WERI-Rb-1 (cell line): ENCODE measurements at places on chromosomes 2 and 18.
A peak's percentile ranks its signal among the peaks of the same experiment; 100 is the strongest.

DNA sequence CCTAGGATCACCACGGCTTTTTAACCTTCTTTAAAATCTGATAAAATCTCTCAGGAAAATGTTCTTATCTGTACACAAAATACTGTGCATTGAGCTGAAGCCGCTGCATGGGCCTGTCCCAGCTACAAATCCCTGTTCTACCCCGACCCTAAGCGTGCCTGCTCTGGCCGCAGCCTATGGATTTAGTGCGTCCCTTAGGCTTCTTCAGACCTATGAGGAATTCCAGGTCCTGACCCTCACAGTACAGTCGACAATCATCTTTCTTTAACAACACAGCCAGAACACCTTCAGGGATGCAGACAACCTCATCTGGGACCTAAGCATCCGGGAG lies 477 bp upstream of the WDCP start:
- DNase-seq: no peak

DNA sequence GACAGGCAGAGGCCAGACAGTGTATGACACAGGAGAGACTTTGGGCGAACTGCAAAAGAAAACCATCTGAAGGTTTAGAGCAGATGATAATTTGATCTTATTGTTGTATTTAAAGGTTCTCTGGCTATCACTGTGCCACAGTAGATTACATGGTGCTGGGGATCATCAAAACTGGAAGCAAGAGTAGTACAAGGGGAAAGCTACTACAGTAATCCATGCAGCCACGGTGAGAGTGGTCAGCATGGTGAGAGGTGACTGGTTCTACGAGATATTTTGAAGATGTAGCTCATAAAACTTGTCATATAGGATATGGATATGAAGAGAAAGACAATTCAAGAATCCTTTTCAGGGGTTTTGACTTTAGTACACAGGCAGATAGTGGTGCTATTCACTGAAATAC lies 194.8 kb upstream of the GULP1 start:
- no peak for DNase-seq

GRCh38 chr2:199982126-199982843 lies 26.9 kb downstream of the MAIP1 start:
- no peak for DNase-seq

- no peak for DNase-seq
Measured at GRCh38 chr2:180621941-180622918, 358.2 kb upstream of the UBE2E3 start.

- DNase-seq: peak; percentile 72
Measured at GRCh38 chr18:75208155-75208835, 644 bp downstream of the PTGR3 start.

GRCh38 chr2:148885988-148886387 lies 11.0 kb downstream of the KIF5C start:
- no peak for DNase-seq
